ENCODE measurements at places on chromosomes 4 and X.

DNA sequence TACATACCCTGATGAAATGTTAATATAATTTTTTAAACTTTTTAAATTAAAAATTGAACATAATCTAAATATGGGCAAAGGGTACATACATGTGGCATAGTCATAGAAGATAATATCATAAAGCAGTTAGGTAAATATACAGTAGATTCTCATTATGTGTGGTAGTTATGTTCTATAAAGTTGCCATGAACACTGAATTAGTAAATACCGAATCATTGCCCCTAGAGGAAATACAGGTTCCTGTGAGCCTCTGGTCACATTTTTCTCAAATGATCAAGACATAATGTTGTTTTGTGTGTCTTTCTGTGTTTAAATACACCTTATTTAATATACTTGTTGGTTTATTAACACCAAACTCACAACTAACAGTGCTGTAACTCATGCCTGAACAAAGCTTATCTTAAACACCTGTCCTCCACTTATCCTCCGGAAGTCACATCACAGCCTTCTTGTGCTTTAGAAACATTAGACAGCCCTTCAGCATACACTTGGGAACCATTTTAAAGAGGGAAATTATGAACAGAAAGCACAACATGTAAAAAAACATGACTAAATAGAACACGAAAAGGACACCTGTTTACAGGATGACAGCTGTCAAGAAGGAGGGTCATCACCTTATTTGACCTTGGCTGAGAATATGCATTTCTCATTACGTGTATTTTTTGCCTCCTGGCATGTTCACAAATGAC, 169.4 kb upstream of the NAP1L5 start:
- DNase-seq = no peak

GRCh38 chr4:126489826-126490463, 1142.8 kb upstream of the INTU start:
- DNase-seq = no peak

- peak; percentile 26 for DNase-seq
Observed at GRCh38 chrX:139932073-139932900, 566 bp downstream of the ATP11C start.

DNA sequence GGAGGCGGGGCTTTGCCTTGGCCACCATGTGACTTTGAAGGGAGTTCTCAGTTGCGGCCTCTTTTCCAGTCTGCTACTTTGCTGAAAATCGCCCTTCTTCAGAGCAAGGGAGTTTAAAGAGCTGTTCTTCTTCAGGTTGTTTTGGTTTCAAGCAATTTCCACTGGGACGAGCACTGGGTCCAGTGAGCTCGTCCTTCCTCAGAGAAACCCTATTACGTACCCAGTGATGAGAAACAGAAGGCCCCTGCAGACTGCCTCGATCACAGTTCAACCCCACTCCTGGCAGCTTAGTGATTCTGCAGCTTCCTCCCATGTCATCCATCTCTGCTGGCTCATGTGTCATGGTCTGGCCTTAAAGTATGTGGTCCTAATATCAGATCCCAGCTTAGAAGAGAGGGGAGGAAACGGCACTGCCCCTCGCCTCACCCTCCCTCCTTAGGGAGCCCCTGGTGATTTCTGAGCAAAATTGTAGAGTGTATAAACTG, 7.8 kb upstream of the FAM149A start:
- DNase-seq = no peak

DNA sequence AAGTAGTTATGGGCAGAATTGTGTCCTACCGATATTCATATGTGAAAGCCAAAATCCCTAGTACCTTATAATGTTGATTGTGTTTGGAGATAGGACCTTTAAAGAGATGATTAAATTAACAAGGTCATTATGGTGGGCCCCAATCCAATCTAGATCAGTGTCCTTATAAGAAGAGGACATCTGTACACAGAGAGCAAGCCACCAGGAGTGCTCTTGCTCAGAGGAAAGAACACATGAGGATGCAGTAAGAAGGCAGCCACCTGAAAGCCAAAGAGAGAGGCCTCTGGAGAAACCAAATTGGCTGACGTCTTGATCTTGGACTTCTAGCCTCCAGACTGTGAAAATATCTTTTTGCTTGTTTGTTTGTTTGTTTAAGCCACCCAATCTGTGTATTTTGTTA, 1290.8 kb upstream of the PABPC4L start:
- DNase-seq = no peak

GRCh38 chrX:150936556-150936955, 38.1 kb upstream of the CD99L2 start:
- DNase-seq = no peak

GRCh38 chrX:106035064-106035463, 3.5 kb downstream of the SERPINA7 start:
- no peak for DNase-seq

- peak; percentile 35 for DNase-seq
Observed at GRCh38 chr4:20251031-20251795, 492 bp upstream of the SLIT2 start.

DNA sequence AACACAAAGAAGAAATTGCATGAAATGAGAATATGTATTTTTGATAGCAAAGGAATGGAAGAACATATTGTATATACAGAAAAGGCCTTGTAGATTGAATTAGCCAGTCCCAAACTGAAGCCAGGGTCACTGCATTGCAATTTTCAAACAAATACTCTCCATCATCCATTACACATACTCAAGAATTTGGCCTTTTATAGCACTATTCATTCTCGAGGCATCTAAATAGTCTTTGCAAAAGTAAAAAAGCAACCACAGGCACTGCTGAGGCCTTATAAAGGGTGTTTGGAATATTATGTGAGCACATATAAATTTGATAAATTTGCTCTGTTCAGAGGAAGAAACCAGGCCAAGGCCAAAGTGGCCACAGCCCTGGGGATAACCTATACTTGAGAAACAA, 123.0 kb downstream of the ZNF827 start:
- no peak for DNase-seq

DNA sequence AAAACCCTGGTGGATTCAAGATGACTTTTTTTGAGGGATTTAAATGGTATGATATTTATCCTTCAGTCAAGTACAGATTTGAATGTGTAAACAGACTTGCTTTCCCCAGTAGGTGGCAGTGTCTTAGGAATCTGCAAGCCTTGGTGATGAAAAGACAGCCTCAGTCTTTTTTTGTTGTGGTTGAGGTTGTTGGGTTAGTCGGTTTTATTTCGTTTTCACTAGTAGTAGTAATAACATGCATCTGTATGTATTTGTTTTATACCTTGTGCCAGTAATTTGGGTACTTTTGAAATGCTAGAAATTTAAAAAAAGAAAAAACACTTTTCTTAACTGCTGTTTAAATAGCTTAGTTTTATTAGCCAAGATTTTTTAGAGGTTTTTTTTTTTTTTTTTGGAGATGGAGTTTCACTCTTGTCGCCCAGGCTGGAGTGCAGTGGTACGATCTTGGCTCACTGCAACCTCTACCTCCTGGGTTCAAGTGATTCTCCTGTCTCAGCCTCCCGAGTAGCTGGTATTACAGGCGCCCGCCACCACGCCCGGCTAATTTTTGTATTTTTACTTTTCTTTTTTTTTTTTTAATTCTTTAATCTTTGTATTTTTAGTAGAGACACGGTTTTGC, 39.2 kb downstream of the COPS4 start:
- peak; percentile 90 for DNase-seq

- no peak for DNase-seq
Observed at GRCh38 chrX:95040104-95040503, 1366.1 kb downstream of the FAM133A start.

DNA sequence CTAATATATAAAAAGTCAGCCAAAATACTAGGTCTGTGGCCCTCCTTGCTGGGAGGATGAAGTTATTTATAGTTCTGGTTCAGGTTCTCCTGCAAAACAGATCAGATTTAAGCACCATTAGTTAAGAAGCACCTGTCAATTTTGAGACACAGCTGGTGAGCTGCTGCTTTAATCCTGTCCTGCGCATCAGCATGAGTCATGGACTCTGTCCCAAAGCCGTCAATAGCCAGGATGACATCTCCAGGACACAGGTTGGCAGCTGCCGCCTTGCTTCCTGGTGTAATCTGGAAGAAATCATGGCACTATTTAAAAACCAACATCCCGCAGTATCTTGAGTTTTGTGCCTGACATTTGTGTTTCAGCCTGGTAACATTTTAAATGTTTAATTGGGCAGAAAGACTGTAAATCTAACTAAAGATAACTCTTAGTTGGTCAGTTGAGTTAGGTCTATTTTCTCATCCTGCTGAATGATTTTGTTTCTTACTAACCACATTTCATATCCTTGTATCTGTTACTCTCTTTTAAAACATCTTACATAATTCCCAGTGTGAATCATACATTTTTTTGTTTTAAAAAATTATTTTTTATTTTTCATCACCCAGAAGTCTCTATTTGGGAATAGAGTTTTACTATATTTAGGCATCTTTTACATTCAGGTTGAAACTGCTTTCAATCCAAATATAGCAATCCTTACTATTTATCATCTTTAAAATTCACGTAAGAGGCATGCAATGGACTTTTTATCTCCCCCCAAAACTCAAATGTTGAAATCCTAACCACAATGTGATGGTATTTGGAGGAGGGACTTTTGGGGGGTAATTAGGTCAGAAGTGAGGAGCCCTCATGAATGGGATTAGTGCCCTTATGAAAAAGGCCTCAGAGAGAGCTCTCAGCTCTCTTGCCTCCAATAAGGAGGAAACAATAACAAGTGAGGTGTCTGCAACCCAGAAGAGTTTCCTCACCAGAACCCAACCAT, 10.1 kb downstream of the PDLIM3 start:
- no peak for DNase-seq

DNA sequence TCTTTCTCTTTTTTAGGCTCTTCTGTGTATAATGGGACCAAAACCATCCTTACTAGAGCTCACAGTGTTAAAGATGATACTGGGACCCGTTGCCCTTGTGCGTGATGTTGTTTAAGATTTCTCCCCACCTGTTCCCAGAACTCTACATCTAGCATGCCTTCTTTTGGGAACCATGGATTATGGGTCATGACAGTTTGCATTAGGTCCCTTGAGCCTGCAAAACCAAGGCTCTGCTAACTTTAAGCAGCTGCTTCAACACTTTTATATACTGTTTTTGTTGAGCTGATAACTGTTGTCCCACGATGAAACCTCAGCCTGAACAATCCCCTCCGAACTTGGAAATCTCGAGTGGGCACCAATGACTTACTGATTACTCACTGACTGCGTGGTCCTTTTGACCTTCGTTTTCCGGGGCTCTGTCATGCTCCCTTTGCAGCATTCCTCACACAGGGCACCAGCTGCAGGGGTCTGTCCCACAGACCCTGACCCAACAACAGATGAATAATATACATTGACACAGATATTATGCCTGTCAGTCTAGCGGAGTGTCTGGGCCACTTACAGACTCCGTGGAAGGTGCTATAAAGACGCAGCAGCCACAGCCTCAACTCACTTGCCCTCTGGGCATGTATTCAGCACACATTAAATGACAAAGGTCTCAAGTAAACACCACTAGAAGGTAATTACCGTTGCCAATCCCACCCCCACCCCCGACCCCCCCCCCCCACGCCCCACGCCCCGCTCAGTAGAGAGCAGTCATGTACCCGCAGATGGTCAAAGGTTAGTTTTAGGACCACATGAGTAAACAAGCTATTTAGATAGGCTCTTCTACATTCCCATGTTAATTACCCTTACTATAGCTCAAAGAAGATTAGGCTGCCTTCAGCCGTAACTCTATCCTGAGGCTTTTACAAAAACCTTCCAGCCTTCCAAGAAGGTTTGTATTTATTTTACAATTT, 162.0 kb upstream of the WDFY3 start:
- no peak for DNase-seq

DNA sequence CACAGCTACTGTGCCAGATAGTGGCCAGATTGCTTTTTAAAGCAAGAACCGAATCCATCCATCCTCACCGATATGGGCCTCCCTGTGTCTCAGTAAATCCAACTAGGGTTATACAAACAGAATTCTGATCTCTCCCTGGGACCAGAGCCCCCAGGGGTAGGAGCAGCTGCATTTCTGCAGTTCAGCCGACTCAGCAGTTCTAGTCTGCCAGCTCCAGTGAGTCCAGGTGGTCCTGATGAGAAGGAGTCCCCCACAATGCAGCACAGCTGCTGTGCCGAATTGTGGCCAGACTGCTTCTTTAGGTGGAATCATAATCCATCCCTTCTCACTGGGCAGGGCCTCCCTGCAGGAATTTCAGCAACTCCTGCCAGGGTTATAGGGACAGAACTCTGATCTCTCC, 532.9 kb downstream of the ACTRT1 start:
- no peak for DNase-seq

DNA sequence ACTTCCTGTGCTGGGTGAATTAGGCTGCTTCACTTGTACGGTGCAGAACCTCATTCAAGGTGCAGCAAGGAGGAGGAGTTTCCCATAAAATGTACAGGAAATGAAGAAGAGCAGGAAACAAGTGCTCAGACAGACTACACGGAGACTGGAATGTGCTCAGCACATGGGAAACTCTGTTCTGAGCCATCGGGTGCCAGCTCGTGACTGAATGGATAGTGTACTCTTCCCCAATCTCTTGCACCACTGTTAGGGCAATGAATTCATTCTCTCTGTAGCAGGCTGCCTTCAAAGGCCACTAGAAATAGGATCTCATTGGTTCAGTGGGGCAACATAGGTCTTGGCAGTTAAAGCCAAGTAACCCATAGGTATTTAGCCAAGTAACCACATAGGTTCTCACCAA, 200.0 kb upstream of the LDB2 start:
- DNase-seq = no peak

GRCh38 chr4:124018383-124019317, 622.1 kb downstream of the SPRY1 start:
- DNase-seq = peak; percentile 24

DNA sequence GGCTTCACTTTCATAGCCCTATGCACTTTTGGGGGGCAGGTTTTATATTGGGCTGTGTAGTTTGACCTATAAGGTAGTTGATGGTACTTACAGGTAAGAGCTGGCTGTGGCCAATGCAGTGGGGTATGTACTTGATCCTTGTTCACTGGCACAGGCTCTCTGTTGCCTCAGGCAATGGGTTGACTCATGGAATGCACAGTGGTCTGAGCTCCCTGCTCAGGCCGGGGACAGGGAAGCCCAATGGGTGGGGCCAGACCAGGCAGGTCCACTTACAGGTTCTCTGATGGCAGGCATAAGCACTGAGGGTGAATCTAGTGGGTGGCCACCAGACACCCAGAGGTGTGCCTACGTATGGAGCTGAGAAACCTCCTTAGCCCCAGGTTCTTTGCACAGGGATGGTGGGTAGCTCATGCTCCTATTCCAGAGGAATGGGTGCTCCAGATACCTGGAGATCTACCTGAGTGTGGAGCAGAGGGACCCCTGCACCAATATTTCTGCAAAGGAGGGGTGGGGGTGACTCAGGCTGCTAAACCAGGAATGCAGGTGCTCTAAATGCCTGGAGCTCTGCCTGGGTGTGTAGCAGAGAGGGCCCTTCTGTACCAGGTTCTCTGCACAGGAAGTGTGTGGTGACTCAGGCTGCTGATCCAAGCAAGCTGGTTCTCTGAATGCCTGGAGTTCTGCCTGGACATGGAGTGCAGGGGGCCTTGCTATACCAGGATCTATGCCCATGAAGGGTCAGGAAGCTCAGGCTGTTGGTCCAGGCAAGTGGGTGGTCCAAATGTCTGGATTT, 52.3 kb downstream of the IL1RAPL2 start:
- no peak for DNase-seq

Data from Kasumi-1 (cell line).